Activated CD8-positive, alpha-beta T cell treated with anti-CD3 and anti-CD28 coated beads, Interleukin-2, amount 10 ng/mL, durations not matched to agents 7 days and 5 days (primary cell): ENCODE measurements at places on chromosomes 16 and 17.
A peak's percentile ranks its signal among the peaks of the same experiment; 100 is the strongest.

DNA sequence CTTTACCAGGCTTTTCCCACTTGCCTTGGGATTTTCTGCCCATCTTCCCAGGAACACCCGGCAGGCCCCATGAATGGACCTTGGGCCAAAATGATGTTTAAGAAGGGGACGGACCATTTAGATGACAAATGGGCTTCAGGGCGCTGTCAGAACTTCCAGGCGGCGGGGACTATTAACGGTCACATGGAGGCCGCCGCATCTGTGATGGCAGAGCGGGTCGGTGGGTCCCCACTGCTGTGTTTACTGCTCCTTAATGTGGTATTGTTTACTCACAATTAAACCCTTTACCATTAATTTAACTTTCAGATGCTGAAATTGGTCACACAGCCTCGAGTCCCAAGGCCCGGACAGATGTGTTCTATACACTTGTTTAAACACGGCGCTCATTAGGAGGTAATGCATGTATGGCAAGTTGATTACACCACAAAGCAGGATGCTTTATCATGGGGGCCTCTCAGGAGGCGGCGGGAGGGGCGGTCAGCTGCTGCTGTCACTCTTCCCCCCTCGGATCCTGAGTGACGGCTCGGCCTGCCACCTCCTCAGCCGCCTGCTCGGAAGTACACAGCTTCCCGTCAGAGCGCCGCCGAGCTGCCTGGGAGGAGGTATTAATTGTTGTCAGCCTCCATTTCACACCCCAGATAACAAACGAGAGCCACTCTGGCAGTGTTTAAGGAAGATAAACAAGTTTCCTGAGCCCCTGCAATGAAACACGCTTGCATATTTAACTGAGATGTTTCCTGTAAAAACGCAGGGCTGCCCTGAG is 83.9 kb upstream of the IRX3 start:
- DNase-seq = no peak

GRCh38 chr16:88068476-88069396 is 117.5 kb downstream of the BANP start:
- no peak for DNase-seq

DNA sequence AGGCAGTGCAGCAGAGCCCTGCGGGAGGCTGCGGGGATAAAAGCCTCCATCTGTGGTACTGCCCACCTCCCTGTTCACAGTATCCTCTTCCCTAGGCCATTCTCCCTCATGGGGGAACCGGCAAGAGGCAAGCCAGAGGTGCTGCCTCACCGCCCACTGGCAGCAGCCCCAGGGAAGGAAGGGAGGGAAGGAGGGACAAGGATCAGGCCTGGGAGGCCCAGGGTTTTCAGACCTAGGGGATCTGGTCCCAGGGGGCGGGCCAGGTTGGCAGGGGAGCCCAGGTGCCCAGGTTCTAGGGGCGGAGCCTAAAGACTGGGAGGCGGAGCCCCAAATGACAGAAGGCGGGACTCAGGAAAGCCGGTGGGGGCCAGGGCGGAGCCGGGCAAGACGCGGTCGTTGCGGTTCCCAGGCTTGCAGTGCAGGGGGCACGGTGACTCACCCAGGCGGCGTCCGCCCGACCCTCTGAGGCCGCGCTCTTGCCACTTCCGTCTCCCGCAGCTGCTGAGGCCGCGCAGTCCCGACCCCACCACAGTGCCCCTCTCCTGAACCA is 3.0 kb upstream of the MTMR4 start:
- no peak for DNase-seq

DNA sequence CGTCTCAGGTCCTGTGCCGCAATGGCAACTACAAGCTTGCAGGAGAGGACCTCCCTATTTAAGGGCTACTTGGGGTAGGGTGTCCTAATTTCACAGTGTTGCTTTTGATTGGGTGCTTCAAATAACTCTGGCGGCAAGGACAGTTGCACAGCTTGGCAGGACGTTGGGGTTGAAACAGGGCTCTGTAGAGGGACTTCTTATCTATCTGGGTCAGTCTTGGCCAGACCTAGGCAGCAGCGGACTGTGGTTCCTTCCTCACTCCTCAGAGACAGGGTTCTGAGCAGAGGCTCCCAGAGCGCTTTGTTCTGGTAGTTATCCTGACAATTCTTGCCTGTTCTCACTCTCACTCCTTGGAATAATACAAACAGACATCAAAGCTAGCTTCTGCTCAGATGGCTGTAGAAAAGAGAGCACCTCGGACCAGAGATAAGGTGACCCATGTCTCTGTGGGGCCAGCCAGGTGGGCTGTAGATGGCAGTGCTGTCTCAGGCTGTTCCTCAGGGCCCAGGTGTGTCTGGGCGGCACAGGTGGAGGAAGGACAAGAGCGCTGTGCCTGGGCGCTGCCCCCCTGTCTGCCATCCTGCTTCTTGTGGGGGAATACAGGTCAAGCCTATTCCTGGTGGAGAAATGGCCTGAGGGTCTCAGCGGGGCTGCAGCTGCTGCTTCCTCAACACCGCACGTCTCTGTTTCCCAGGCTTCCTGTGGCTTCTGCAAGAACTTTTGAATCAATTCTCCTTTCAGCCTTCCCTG is 61.0 kb downstream of the PLD6 start:
- no peak for DNase-seq

GRCh38 chr17:32520737-32521404 is 34.1 kb downstream of the CDK5R1 start:
- DNase-seq = no peak

DNA sequence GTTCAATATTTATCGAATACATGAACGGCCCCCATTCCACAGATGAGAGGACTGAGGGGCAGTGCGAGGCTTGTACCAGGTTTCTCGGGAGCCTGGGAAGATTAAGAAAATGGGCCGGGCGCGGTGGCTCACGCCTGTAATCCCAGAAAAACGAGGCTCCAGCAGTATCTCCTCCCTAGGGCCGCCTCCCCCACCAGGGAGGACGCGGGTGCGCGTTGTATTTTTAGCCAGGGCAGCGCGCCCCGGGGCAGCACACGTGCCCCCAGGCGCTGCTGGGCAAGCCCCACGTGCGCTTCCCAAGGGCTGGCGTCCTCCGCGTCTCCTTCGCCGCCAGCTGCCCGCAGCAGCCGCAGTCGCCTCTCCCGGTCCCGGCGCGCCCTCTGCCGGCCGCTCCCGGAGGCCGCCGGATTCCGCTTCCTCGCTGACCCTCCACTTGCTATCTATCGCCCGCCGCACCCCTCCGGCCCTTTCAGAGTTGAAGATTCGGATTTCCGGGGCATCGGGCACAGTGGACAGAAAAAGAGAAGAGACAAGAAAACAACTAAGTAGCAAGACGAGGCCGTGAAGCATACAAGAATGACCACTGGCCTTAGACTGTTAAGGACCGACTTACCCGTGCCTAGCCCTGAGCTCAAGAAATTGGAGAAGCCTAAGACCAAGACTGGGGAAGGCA is 1.9 kb upstream of the YBX2 start:
- peak; percentile 71 for DNase-seq

DNA sequence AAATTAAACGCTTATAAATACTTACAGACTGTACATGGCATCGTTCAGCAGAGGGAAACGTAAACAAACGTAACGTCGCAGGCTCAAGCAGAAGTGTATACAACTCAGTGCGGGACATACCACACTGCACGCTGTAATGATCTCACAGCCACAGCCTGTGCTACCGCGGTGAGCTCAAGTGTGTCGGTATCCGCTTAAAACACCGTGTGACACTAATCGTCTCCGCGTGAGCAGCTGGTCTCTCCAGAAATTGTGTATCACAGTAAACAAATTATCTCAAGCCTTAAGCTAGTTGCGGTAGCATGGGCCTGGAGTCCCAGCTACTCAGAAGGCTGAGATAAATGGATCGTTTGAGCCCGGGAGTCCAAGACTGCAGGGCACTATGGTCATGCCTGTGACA is 115.3 kb downstream of the ANKRD11 start:
- DNase-seq = no peak

GRCh38 chr17:49210158-49211029 is at the start of the genes ABI3 and GNGT2:
ABI3 (plus strand) TSS chr17:49210707; CDS start chr17:49210725, 18 bp downstream.
GNGT2 (minus strand) TSS chr17:49210574; CDS start chr17:49207422, 3,152 bp downstream.
- peak; percentile 84 for DNase-seq

DNA sequence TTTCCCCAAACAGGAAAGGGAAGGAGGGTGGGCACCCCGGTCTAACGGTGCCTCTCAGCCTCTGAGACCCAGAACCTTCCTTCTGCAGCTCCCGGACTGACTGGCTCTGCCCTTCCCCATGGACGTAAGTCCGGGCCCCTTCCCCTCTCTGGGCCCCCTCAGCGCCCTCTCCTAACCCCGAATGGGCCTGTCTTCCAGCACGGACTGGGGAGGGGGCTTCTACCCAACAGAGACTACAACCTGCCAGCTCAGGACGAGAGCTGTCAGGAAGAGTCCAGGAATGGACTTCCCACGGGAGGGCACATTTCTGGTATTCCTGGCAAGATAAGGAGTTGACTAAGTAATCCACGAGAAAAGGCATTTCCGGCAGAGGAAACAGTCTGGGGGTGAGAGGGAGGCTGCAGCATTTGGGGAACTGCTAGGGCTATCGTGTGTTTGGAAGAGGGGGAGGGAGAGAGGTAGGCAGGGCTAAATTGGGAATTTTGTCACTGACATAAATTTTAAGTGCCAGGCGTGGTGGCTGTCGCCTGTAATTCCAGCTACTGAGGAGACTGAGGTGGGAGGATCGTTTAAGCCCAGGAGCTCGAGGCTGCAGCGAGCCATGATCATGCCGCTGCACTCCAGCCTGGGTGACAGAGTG is 12.1 kb upstream of the ALDOA start:
- no peak for DNase-seq

DNA sequence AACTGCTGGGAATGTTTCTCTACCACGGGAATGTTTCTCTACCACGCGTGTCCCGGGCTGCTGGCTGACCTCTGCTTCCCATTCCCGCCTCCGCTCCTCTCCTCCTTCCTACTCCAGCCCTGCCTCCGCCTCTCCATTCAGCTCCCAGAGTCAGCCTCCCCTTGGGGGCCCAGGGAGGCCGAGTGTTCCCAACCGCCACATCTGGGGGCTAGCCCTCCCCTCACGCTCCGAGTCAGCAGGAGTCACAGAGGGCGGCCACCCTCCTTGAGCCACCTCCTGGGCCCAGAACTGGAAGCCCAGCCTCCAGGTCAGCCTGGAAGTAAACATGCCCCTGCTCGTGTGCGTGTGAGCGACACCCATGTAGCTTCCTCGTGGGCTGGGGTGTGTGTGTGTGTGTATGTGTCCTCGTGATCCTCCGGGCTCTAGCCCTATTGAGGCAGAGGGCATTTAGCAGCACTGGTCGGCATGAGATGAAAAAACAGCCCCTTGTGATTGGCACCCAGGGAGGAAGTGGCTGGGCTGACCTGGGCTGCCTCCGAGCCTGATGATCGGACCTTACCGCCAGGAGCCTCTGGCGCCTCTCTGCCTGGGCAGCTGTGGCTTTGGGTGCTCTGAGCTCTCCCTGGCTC is 7.3 kb downstream of the CYGB start:
- DNase-seq = no peak

DNA sequence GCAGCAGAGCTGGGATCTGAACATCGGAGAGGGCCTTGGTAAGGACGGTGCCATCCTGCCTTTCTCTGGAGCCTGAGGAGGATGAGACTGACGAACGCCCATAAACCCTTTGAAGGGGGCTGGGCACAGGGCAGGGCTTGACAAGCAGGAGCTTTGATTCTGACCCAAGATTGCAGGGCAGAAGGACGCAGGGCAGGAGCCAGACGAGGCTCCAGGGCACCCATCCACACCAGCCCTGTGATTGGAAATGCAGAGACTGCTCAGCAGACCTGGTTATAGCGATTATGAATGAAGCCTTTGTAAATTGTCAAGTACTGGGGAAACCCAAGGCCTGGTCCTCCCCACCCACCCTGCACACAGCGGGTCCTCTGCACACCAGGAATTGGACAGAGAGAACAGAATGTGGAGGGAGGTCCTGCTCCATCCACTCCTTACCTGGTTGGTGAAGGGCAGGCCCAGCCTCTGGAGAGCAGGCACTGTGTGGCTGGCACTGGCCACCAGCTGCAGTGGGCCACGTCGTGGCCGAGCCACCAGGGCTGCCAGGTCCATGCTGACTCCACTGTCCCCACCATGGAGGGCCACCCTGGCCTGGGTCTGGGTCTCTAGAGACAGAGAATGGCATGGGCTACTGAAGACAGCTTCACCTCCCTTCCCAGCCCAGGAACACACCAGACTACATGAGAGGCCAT is 68.8 kb downstream of the RMI2 start:
- DNase-seq = no peak

DNA sequence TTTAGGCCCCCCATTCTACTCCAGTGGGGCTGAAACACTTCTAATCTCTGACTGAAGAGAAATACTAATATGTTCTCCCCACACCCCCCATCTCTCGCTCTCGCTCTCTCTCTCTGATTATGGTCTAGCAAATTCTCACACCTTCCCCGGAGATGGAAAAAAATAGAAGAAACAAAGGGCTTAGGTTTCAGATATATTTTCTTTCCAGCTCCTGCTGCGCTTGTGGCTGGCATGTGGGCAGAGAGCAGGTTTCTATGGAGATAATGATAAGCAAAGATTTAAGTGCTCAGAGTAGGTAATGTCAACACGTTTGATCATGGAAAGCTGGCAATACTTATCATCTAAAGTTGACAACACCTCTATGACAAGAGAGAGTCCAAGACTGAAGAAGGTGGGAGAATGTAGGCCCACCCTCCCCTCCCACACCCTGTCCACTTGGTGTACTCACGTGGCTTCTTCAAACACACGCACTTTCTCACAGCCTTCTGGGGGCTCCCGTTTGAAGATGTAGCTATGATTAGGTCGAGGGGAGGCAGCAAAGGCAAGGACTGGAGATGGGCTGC is 8.0 kb upstream of the SLC35B1 start:
- DNase-seq = peak; percentile 44

DNA sequence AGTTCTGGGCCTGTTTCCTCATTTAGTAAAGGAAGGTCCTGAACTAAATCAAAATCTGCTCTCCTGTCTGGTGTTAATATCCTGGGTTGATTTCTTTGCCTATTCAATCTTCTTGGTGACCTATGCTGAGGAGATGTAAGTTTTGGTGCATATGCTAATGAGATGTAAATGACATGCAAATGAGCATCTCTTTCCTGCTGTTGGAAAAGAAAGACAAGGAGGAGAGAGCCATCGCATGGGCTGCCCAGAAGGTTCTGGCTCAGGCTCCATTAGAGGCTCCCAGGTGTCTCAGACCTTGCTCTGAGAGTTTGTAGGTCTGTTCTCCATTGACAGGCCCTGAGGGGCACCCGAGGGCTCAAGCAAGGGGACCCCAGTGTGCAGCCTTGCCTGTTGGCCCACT is 3.3 kb downstream of the ABI3 start:
- no peak for DNase-seq
